Peyer's patch (tissue), 4 donors: ENCODE measurements at places on chromosomes 12 and 14.

- no peak for DNase-seq
These were observed 262.3 kb downstream of the NUAK1 start for GRCh38 chr12:105876396-105876927.

- no peak for DNase-seq
These were observed 40.8 kb upstream of the POC1B start for GRCh38 chr12:89566615-89567014.

- no peak for DNase-seq
These were observed 271.9 kb upstream of the PDE3A start for GRCh38 chr12:20096430-20096829.

GRCh38 chr14:31877255-31877798 is 199.8 kb upstream of the ARHGAP5 start:
- DNase-seq = no peak

- DNase-seq = no peak
These were observed 231.1 kb downstream of the CACNA1C start for GRCh38 chr12:2283916-2284315.

- DNase-seq = no peak
These were observed 143.5 kb downstream of the SCARB1 start for GRCh38 chr12:124720004-124720680.

GRCh38 chr12:109937371-109937770 is 37.3 kb downstream of the TCHP start:
- no peak for DNase-seq

GRCh38 chr14:83207550-83207949 is 1673.9 kb upstream of the SEL1L start:
- DNase-seq = no peak

- DNase-seq = no peak
These were observed 4.4 kb upstream of the WSB2 start for GRCh38 chr12:118065380-118065779.

DNA sequence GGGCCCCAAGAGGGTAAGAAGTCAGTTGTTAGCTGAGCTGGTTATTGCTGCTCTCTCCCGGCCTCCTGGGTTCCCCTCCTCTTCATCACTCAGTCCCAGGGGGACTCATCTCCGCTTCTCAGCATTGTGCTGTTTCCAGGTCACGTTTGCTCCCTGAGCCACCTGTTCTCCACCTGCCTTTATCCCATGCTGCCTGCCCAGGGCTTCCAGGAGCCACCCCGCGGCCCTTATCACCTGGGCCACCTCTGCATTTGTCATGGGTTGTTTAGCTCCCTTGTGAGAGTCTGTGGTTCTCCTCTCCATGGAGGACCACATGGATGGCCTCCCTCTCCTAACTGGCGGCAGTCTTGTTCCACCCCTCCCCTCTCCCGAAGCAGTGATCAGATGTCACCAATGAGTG is 36.0 kb downstream of the SYNDIG1L start:
- DNase-seq = no peak
